ENCODE measurements at places on chromosomes 7 and 10. TPM values are rescaled to one million over a fixed set of nuclear protein-coding genes. Genes with fewer than 3 reads are reported as not detected.

DNA sequence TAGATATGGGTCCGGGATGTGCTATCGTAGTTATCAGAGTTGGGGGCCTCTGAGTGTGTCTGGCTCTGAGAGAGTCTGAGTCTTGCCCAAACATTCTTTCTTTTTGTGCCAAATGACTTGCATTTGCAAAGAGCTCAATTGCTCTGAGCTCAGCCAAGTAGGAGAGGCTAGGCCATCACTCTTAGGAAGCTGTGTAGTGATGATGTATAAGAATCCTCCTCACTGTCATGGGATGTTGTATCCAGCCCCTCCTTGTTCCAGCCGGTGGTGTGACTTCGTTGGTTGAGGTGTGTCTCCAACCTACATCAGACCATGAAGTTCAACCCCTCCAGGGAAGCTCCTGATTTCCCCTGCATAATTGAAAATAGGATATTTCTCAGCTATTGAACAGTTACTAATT is 97.5 kb upstream of the NPS start:
- DNase-seq: no peak

GRCh38 chr10:102997998-102998397 is 79.9 kb downstream of the CNNM2 start:
- DNase-seq: no peak

- no peak for DNase-seq
Measured at GRCh38 chr10:32618482-32618881, 172.5 kb downstream of the CCDC7 start.

GRCh38 chr7:36001546-36001945 is 151.5 kb upstream of the EEPD1 start:
- no peak for DNase-seq

DNA sequence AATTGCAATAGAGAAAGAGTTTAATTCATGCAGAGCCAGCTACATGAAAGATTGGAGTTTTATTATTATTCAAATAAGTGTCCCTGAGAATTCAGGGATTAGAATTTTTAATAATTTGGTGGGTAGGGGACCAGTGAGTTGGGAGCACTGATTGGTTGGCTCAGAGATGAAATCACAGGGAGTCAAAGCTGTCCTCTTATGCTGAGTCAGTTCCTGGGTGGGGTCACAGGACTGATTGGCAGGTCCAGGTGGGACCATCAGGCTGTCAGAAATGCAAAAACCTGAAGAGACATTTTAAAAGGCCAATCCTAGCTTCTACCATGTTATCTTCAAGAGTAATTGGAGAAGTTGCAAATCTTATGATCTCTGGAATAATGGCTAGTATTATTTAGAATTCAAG is 56.0 kb upstream of the KAT6B start:
- DNase-seq: no peak

DNA sequence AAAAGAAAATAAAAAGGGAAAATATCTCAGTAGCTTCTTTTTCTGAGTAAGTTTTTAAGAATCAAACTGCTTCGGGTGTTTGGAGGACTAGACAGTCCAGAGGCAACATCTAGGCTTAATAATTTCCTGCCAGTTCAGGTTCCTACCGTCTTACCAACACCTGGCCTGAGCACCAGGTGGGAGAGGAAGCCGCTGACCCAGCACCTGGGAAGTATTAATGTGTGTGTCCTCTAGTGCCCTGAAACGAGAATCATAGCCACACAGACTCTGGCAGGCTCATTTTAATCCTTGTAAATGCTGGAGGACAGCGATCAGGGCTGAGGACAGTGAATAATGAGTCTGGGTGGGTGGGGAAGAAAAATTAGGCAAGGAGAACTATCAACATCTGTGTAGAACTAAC is 137.4 kb downstream of the ZNF438 start:
- DNase-seq: no peak

- DNase-seq: no peak
Measured at GRCh38 chr7:55131142-55131929, 112.5 kb downstream of the EGFR start.

- DNase-seq: no peak
Measured at GRCh38 chr7:2554661-2555111, 638 bp downstream of the BRAT1 start.

DNA sequence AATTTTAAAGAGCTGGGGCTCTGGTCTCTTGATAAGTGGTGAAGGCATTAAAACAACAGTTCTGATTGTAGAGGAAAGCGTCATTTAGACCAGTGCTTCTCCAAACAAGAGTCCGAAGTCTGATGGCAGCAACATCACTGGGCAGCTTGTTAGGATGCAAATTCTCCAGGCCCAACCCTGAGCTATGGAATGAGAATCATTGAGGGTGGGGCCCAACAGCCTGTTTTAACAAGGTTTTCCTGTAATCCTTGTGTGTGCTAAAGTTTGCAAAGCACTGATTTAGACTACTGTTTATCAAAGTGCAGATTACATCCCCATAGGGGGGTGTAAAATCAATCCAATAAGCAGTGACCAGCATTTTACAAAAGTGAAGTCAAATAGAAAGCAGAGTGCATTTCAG is 2.6 kb upstream of the ZNRF2 start:
- no peak for DNase-seq

DNA sequence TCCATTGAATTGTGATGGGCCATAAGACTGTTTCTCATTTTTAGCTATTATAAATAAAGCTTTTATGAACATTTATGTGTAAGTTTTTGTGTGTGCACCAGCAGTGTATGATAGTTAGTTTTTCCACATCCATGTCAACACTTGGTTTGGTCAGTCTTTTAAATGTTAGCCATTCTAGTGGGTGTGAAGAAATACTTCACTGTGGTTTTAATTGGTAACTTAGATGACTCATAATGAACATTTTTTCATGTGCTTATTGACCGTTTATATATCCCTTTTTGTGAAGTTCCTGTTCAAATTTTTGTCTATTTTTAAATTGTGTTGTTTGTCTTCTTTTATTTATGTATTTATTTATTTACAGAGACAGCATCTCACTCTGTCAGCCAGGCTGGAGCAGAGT is 23.6 kb upstream of the PDK4 start:
- DNase-seq: no peak

- no peak for DNase-seq
Measured at GRCh38 chr10:78513330-78513729, 479.7 kb downstream of the RPS24 start.

- DNase-seq: no peak
Measured at GRCh38 chr10:14329746-14330173, 964 bp downstream of the FRMD4A start.

DNA sequence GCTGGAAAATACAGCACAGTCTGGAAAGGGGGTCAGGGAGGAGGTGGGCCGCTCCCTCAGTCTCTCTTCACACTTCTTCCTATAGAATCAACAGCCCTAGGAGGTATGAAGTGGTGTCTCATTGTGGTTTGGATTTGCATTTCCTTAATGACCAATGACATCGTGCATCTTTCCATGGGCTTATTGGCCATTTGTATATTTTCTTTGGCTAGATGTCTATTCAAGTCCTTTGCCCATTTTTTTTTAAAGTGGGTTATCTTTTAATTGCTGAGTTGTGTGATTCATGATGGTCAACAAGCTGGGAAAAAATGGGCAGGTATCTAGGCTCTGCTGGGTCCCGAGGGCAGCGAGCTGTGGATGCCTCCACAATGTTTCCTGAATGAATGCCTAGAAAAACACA is 29.1 kb downstream of the TMEM130 start:
- no peak for DNase-seq

DNA sequence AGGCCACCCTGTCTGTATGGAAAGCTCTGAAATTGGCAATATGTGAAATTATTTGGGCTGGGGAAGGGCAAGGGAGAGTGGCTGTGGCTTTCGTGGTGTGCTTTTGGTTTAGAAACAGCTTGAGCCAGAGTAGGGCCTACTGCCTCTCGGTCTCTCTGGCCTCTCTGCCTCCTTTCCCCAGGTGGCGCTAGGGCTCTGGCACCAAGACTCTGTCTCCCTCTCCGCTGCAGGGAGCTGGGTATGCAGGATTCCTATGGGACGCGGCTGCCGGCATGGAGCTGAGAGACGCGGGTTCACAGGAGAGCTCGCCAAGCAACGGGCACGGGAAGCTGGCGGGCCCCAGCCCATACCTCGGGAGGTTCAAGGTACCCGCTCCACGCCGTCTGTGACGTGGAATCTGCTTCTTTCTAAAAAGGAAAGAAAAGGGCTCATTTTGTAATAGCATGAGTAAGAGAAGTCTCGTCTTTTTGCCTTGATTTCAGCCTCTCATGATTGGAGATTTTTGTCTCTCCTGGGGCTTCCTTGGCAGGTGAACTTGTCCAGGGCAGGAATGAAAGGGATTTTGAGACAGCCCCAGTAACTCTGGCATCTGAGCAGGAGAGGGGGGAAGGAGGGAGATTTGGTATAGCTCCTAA is 105.1 kb upstream of the ANLN start:
- DNase-seq: no peak

DNA sequence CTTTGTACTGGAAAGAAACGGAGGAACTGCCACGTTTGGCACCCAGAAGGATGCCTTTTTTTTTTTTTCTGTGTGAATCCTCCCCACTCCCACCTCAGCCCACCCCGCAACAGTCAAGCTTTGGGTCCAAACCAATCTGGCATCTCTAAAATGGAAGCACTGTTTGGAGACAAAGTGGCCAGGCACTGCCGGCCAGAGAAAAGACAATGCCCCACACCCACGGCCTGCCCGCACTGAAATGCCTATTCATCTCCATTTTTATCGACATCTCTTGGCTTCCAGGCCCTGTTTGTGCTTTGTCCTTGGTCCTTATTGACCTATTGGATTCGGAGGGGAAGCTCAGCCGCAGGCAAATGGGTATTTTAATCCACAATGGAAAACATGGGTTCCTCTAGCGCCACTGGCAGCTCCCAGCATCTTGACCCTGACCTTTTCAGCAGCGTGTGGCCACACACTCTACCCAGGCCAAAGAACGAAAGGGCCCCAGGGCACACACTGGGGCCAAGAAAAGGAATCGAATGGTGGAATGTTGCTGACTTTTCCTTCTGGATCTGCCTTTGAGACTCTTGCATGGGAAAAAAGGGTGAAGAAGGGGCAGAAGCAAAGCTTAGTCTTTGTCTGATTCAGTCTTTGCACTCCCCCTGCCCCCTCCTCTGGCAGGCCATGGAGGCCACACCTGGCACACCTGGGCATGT is 162.6 kb upstream of the CDCA7L start:
- DNase-seq: no peak

- no peak for DNase-seq
Measured at GRCh38 chr7:35613150-35613549, 81.8 kb downstream of the HERPUD2 start.

GRCh38 chr10:83142074-83142563 is 997.2 kb upstream of the GHITM start:
- DNase-seq: no peak

- no peak for DNase-seq
Measured at GRCh38 chr7:124764051-124764846, 1.3 kb downstream of the GPR37 start.

DNA sequence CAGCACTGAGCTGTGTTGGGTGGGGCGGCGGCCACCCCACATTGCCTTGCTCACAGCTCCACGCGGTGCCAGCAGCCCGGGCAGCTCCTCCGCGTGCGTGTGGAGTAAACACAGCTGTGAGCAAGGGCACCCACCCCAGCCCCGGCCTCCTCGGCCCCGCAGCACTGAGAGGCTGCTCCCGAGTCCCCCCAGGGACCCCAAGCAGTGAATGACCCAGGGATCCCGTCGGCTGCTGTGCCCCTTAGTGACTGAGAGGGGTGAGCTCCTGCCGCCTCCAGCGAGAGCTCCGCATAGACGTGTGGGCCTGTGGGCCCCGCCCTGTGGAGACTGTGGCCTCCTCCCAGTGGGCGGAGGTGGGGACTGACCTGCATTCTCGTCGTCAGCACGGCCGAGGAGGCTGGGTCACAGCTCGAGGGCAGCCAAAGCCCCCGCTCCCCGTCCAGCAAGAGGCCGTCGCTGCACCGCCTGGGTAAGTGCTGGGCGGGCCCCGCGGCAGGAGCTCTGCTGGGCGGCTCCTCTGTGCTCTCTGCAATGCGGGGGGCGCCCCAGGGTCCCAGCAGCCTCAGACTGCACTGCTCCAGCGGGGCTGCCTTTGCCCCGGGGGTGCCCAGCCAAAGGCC is 29.9 kb upstream of the UTF1 start:
- no peak for DNase-seq

DNA sequence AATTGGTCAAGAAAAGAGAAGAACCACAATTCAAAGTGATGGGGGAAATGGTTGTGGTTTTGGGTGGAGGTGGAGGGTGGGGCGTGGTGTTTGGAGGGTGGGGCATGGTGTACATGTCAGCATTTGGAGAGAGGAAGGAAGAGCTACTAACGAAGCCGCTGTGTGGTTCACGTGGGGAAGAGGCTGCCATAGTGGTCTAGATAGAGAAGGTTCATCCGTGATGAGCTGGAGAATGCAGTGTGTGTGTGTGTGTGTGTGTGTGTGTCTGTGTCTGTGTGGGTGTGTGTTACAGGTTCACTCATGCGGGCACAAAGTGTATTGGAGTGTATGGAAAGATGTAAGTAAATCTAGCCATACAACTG is 6.1 kb upstream of the VCL start:
- peak; percentile 75 for DNase-seq

- DNase-seq: no peak
Measured at GRCh38 chr7:140017034-140017433, 45.7 kb downstream of the PARP12 start.

DNA sequence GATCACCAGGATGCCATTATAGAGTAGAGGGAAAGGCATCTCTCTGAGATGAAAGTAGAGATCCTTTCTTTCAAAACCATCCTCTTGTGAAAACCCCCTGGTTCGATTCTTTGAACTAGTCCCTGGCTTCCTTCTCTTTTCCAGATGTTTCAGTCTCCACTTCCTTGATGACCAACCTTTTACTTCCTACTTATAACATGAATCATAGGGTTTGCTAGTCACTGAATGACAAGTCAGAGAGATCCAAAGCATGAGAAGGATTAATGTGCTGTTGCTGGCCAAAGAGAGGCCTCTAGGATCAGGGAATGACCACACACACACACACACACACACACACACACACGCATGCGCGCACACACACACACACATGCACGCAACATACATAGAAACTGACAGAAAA is 161.1 kb upstream of the FRMD4A start:
- no peak for DNase-seq

- DNase-seq: no peak
Measured at GRCh38 chr10:49419005-49419404, 23.1 kb upstream of the DRGX start.

GRCh38 chr7:94612661-94613060 is 43.3 kb downstream of the SGCE start:
- no peak for DNase-seq

GRCh38 chr7:151552352-151553028 is 32.8 kb upstream of the RHEB start:
- DNase-seq: no peak

- no peak for DNase-seq
Measured at GRCh38 chr10:84540022-84540616, 211.7 kb downstream of the CCSER2 start.

GRCh38 chr10:110006358-110007160 is 1.2 kb upstream of the ADD3 start:
- DNase-seq: peak; percentile 27

Gene DDX50
- 66.0 TPM for total RNA-seq

Gene ACSM6
- not detected for total RNA-seq

Gene GPR15LG
- total RNA-seq: not detected

Gene ASB10
- total RNA-seq: not detected

Gene PAPOLB
- total RNA-seq: not detected

Gene ADCYAP1R1
- not detected for total RNA-seq

Gene MYH16
- not detected for total RNA-seq

Gene RNF148
- not detected for total RNA-seq

Gene KAZALD1
- 0.62 TPM for total RNA-seq

Gene IRF5
- total RNA-seq: 1.9 TPM

Gene FOXP2
- not detected for total RNA-seq

Gene MNX1
- not detected for total RNA-seq

All from activated naive CD4-positive, alpha-beta T cell treated with anti-CD3 and anti-CD28 coated beads for 36 hours (primary cell).